Cerebellar cortex (tissue), 1 donor: ENCODE measurements at places on chromosomes 2 and 18.
A peak's percentile ranks its signal among the peaks of the same experiment; 100 is the strongest.

DNA sequence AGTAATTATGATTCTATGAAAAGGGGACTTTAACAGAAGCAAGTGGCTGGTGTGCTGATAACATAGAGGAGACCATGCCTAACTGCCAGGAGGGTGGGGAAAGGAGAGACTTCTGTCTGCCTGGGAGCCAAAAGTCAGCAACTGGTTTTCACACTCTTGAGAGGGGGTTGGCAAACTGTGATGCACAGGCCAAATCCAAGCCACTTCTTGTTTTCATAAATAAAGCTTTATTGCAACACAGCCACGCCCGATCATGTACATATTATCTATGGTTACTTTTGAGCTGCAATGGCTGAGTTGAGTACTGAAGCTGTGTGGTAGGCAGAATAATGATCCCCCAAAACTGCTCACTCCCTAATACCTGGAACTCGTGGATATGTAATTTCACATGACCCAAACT, 208.4 kb downstream of the LNPK start:
- DNase-seq, result no peak

GRCh38 chr2:177506998-177507397, 114.4 kb downstream of the AGPS start:
- DNase-seq, result no peak

DNA sequence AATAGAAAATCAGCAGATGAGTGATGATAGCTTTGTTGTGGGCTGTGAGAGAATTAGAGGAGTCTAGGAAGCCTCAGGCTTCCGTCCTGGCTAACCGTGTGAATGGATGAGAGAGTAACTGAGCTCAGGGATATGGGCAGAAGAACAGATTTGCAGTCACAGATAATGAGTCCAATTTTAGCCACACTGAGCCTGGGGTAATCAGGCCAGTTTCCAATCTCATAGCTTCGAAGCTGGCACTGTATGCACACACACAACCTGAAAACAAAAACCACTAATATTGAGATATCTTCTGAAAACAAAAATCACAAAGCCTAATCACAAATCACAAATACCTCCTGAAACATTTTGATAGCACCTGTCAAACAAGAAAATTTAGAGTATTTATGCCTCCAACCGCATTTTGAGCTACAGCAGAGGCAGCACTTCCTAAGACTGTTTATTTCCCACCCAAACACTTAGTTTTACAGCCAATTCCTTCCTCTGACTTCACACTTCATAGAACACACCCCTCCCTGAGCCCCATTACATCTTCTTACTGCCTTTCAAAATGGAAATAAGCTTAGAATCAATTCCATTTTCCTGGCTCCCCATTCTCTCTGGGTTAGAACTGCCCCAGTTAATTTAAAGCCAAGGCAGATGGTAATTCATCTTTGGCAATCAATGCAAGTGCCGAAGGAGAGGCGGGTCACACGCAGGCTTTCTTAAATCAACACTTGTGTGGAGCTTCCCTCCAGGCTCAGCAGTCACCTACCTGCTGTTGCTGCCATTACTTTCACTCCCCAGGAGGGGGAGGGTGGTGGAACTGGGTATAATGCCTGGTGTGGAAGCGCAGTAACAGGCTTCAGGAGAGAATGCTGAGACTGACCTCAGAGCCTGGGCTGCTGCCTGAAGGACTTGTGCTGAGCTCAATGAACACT, 18.9 kb downstream of the TTR start:
- peak; percentile 92 for DNase-seq

GRCh38 chr2:241232736-241233575, 44.5 kb downstream of the ANO7 start:
- no peak for DNase-seq

DNA sequence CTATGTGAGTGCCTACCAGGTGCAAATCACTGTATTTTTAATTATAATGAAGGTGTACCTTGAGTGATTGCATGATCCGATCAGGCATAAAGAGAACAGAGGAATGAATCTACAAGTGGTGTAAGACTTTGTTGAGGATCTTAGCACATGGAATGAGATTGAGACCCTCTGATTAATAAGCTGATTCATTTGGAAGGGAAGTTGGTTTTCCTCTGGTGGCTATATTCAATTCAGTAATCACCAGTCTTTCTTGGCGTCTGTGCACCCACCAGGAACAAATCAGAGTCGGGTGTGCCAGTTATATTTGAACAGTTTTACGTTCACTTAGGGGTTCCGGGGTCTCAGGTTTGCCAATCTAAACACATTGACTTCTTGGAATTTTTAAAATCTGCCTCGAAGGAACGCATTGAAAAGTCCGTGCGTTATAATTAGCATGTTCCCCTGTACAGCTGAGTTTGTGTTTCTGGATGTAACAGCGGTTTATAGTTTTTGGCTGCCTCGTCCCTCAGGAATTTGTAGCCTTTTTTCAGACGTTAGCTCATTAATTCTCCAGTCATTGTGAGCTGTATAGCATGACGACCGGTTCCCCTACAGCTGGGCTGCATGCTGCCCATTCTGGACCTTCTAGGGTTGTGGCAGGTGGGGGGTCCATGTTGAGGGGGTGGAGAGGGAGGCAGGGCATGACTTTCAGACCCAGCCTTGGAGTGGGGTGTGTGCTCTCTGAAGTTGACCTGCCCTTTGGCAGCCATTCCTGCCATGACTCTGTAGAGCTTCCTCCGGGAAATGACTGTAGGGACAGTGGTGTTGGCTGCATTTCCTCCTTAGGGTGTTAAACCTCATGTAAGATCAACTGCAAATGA, 20.3 kb downstream of the MYO1B start:
- DNase-seq, result no peak
